ENCODE measurements at places on chromosomes 1 and 21. TPM values are rescaled to one million over a fixed set of nuclear protein-coding genes. Genes with fewer than 3 reads are reported as not detected.

The CD1B gene
- not detected for total RNA-seq

The NR1I3 gene
- total RNA-seq, result not detected

The SMG7 gene
- total RNA-seq, result 29.0 TPM

The TOMM20 gene
- 107 TPM for total RNA-seq

The DRAXIN gene
- 2.4 TPM for total RNA-seq

The ERMAP gene
- 9.3 TPM for total RNA-seq

The PPP1R12B gene
- total RNA-seq, result 47.1 TPM

The GJA5 gene
- not detected for total RNA-seq

The RAP1GAP gene
- 0.09 TPM for total RNA-seq

The LAMB3 gene
- 5.9 TPM for total RNA-seq

The TRIM63 gene
- 1.5 TPM for total RNA-seq

The CD34 gene
- total RNA-seq, result 0.27 TPM

The LDLRAP1 gene
- total RNA-seq, result 5.3 TPM

The KCNJ10 gene
- not detected for total RNA-seq

The GSTM5 gene
- 13.0 TPM for total RNA-seq

The OR2M3 gene
- total RNA-seq, result not detected

The OR6N2 gene
- not detected for total RNA-seq

The CYP4X1 gene
- total RNA-seq, result 3.3 TPM

The VSIG8 gene
- not detected for total RNA-seq

The MCOLN3 gene
- total RNA-seq, result 2.3 TPM

The DENND2C gene
- 5.3 TPM for total RNA-seq

The DNM3 gene
- total RNA-seq, result 2.0 TPM

The TNFRSF8 gene
- total RNA-seq, result 0.09 TPM

The MEX3A gene
- 0.90 TPM for total RNA-seq
